ENCODE measurements at places on chromosomes 2 and 18. TPM values are rescaled to one million over a fixed set of nuclear protein-coding genes. Genes with fewer than 3 reads are reported as not detected.

- no peak overlapping the region for H3K4me3 ChIP-seq
- no peak for DNase-seq
- H3K36me3 ChIP-seq: no peaks in the 10 kb centered on the region
- no peak overlapping the region for H3K27ac ChIP-seq
- H3K4me1 ChIP-seq: no peaks in the 10 kb centered on the region
Measured at GRCh38 chr2:237073552-237073951, 12.1 kb upstream of the COPS8 start.

- H3K27me3 ChIP-seq: no peaks in the 10 kb centered on the region
- no peak overlapping the region for H3K27ac ChIP-seq
- DNase-seq: no peak
- no peaks in the 10 kb centered on the region for H3K36me3 ChIP-seq
- H3K4me3 ChIP-seq: no peak overlapping the region
- no peaks in the 10 kb centered on the region for H3K4me1 ChIP-seq
Measured at GRCh38 chr2:86646865-86647264, 23.2 kb upstream of the RNF103 start.

GRCh38 chr2:26590508-26590907 lies 50.7 kb downstream of the CIB4 start:
- no peak overlapping the region for H3K27ac ChIP-seq
- DNase-seq: no peak
- H3K4me1 ChIP-seq: peaks cover 6% of the 10 kb centered on the region
- no peaks in the 10 kb centered on the region for H3K27me3 ChIP-seq
- no peaks in the 10 kb centered on the region for H3K36me3 ChIP-seq
- H3K4me3 ChIP-seq: no peak overlapping the region

The IL1F10 gene
- not detected for total RNA-seq

The CRYBA2 gene
- not detected for total RNA-seq

The ANKRD30BL gene
- total RNA-seq: 0.67 TPM

Data from thyroid gland (tissue), 4 donors.